ENCODE measurements at places on chromosomes 11 and 22. TPM values are rescaled to one million over a fixed set of nuclear protein-coding genes. Genes with fewer than 3 reads are reported as not detected.

DNA sequence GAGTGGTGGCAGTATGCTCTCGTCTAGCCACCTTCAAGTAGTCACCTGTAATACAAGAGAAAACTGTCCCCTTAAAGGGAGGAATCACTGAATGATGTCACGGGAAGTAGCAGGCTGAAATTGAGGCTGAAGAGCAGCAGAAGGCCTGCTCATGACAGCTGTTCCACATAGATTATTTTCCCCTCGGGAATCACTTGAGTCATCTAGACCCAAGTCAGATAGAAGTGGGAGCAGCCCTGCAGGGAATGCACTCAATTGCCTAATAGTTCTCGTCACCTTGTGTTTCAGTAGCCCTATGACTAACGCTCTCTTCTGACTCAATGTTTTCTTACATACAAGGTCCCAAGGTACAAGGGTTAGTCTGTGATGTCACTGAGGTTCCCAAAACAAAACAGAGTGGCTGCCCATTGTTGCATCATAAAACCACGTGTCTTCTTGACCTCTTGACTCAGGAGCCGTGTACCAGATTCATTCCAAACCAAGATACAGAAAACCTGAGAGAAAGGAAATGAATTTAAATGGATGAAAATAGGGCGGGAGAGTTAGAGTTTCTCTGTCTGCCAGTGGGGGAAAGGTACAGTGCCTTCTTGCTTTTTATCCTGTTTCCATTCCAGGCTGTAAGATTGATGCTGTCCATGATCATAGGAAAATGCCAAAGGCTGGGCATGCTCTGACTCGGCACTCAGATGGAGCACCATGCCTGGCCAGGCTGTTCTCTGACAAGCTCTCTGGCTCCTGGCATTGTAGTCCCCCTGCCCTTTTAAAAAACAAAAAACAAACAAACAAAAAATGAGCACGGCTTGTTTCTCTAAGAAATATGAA, 21.6 kb upstream of the C11orf96 start:
- no peak overlapping the region for H3K4me3 ChIP-seq
- no peak overlapping the region for H3K27ac ChIP-seq
- H3K4me1 ChIP-seq, result no peaks in the 10 kb centered on the region
- peaks cover 3% of the 10 kb centered on the region for H3K36me3 ChIP-seq
- no peaks in the 10 kb centered on the region for H3K27me3 ChIP-seq

- no peaks in the 10 kb centered on the region for H3K27me3 ChIP-seq
- no peaks in the 10 kb centered on the region for H3K4me1 ChIP-seq
- DNase-seq, result no peak
- H3K27ac ChIP-seq, result no peak overlapping the region
Measured at GRCh38 chr11:39860931-39861330, 1598.5 kb downstream of the LRRC4C start.

GRCh38 chr11:74418509-74418895, 20.3 kb upstream of the PGM2L1 start:
- peaks cover 7% of the 10 kb centered on the region for H3K4me1 ChIP-seq
- peak; percentile 72 for DNase-seq
- no peaks in the 10 kb centered on the region for H3K27me3 ChIP-seq
- no peak overlapping the region for H3K4me3 ChIP-seq
- H3K36me3 ChIP-seq, result no peaks in the 10 kb centered on the region

DNA sequence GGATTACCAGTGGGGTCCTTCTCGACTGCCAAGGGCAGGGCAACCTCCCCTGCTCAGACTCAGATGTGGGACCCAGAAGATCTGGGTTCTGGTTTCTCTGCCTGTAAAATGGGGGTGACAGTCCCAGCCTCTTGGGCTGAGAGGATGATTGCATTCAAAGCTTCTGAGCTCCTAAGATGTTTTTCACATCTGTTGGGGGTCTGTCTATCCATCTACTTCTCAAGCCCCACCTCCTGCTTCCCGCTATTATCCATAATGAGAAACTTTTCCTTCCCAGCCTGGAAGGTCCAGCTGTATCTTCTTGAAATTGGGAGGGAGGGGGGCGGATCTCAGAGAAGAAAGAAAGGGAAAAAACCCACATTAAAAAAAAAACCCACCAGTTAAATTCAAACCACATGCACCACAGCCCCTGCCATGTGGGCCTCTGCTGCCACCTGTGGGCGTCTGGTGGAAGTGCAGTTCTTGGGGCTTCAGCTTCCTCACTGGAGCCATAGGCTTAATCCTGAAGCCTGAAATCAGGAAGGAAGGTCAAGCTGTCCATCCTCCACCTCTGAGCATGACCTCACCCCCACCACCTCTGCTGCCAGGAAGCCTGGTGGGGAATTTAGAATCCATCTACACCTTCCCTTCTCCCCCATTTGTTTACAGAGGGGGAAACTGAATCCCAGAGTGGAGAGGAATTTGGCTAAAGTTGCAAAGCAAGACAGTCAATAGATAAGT, 27.3 kb downstream of the ARHGEF17 start:
- H3K4me1 ChIP-seq, result peaks cover 39% of the 10 kb centered on the region
- no peaks in the 10 kb centered on the region for H3K36me3 ChIP-seq
- no peaks in the 10 kb centered on the region for H3K27me3 ChIP-seq
- no peak overlapping the region for H3K4me3 ChIP-seq
- peak; percentile 77 for DNase-seq

ACTN3 gene
- total RNA-seq, result 0.13 TPM

VPREB1 gene
- not detected for total RNA-seq

- H3K36me3 ChIP-seq, result no peaks in the 10 kb centered on the region
- no peaks in the 10 kb centered on the region for H3K4me1 ChIP-seq
- DNase-seq, result no peak
- H3K27ac ChIP-seq, result no peak overlapping the region
- H3K4me3 ChIP-seq, result no peak overlapping the region
Measured at GRCh38 chr11:40376331-40376730, 1083.1 kb downstream of the LRRC4C start.

- no peak overlapping the region for H3K4me3 ChIP-seq
- peaks cover 3% of the 10 kb centered on the region for H3K27me3 ChIP-seq
- peaks cover 7% of the 10 kb centered on the region for H3K4me1 ChIP-seq
- H3K27ac ChIP-seq, result no peak overlapping the region
- H3K36me3 ChIP-seq, result no peaks in the 10 kb centered on the region
- DNase-seq, result no peak
Measured at GRCh38 chr11:69702769-69703452, 911 bp downstream of the FGF19 start.

AQP11 gene
- total RNA-seq, result 2.3 TPM

SULT4A1 gene
- total RNA-seq, result 12.0 TPM

- H3K27me3 ChIP-seq, result no peaks in the 10 kb centered on the region
- no peak for DNase-seq
Measured at GRCh38 chr11:118434123-118434552, 2.2 kb upstream of the KMT2A start.

All from Panc1 (cell line).